ENCODE measurements at places on chromosomes 6 and 20.

GRCh38 chr20:3350422-3350821, 57.0 kb downstream of the DNAAF9 start:
- DNase-seq = no peak

DNA sequence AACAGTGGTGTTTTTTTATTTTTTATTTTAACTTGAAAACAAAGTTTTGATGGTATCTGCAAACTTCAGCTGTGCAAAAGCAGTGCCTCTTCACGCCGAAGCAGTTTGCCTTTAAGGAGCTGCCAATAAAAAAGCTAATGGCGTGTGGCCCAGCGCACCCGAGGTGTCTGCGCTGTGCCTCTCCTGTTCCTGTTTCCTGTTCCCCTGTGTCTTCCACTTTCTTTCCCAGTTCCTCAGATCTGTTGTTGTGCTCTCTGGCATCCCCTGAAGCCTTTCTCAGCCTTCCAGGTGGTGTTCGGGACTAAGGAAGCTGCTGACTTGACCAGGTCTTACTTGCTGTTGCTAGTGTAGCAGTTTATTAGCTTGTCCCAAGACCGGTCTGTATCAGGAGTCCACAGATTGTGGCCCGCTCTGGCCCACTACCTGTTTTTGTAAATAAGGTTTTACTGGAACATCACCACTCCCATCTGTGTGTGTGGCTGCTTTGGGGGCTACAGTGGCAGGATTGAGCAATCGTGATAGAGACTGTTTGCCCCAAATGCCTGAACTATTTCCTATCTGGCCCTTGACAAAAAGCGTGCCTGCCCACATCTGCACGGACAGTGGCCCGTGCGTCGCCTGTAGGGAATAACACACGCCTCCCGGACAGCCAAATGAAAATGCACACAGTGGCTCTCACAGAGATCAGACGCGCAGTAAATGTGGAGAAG, 178.3 kb downstream of the TMEM242 start:
- no peak for DNase-seq

GRCh38 chr20:61662968-61663331, 402.7 kb downstream of the TAF4 start:
- DNase-seq = no peak

DNA sequence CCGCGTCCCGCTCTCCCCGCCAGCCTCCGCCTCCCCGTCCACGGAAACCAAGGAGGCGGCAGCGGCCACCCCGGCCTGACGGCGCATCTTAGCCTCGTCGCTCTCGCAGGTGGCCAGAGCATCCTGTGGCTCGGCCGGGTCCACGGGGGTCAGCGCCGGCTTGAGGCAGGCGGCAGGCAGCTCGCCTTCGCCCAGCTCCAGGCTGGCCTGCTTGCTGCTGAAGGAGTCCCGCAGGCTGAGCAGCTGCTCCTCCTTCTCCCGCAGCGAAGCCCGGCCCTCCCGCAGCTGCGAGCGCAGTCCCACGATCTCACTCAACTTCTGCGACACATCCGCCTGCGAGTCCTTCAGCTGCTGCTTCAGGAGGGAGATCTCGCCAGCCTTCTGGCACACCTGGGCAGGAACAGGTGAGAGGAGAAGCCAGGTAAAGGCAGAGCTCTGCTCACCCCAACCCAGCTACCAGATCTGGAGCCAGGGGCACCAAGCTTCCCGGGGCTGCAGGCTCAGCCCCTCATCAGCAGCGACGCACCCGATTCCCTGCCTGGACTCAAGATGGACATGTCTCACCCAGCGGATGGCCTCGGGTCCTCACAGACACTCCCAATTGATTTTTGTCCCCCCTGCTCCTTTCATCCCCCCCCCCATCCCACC, 5.2 kb upstream of the FASTKD5 start:
- no peak for DNase-seq

- no peak for DNase-seq
Observed at GRCh38 chr6:56263596-56264315, 16.4 kb upstream of the COL21A1 start.

DNA sequence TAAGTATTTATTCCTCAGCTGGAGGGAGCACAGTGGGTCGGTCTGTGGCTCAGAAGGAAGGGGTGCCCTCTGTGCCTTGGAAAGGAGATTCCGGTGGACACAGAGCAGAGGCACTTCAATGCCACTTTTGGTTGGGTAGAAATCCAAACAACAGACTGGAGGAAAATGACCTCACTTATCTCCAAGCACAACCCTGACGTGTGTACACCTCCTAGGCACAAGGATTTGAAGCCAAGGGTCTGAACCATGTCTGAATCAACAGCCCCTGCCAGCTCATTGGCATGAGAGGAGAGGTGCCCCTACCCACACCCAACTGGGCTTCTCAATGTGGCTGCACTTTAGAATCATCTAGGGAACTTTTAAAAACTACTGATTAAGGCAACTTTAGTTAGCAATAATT, 13.4 kb downstream of the CD24 start:
- no peak for DNase-seq

GRCh38 chr6:49524541-49524940, 24.8 kb downstream of the GLYATL3 start:
- DNase-seq = no peak

- no peak for DNase-seq
Observed at GRCh38 chr20:62277253-62277652, 25.5 kb upstream of the ADRM1 start.

GRCh38 chr6:75528423-75528822, 34.8 kb upstream of the FILIP1 start:
- no peak for DNase-seq
